ENCODE measurements at places on chromosomes 5 and 9. TPM values are rescaled to one million over a fixed set of nuclear protein-coding genes. Genes with fewer than 3 reads are reported as not detected.

Gene FGF1
- total RNA-seq: 0.33 TPM

Gene ZNF483
- 1.3 TPM for total RNA-seq

Gene IFNA4
- not detected for total RNA-seq

Gene ATP6V1G1
- 242 TPM for total RNA-seq

Gene CCDC192
- total RNA-seq: not detected

Gene LHX2
- total RNA-seq: under 0.01 TPM

Gene SPATA6L
- total RNA-seq: under 0.01 TPM

Gene IL33
- total RNA-seq: 0.15 TPM

Gene SLC34A3
- total RNA-seq: not detected

Gene CDH18
- not detected for total RNA-seq

Gene CMYA5
- 2.2 TPM for total RNA-seq

Gene LIFR
- 1.7 TPM for total RNA-seq

Gene SPINK4
- not detected for total RNA-seq

Gene GKAP1
- total RNA-seq: 0.62 TPM

Gene WDR36
- total RNA-seq: 77.4 TPM

Gene CTXN3
- not detected for total RNA-seq

Gene PNPLA7
- 0.93 TPM for total RNA-seq

Data from melanocyte of skin (primary cell).